ENCODE measurements at places on chromosomes 2 and 18.

DNA sequence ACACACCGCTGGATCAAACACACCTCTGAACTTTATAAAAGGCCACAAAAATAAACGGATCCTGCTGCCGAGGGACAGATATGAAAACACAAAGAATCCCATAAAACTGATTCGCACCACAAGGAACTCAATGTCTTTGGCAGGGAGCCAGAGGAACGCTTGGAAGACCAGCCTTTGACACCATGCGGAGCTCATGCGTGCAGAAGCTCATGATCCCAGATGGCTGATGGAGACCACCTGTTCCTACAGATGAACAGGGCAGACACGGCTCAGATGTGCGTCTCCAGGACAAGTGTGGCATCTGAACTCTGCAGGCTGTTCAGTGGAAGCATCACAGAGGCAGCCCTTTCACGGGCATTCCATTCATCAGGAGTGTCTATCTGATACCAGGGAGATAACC is 24.9 kb downstream of the COPS9 start:
- no peak for DNase-seq

GRCh38 chr2:240372101-240372500 is 63.4 kb upstream of the GPC1 start:
- DNase-seq: no peak

- DNase-seq: no peak
Observed at GRCh38 chr2:152454960-152455359, 120.0 kb downstream of the FMNL2 start.

GRCh38 chr2:47658646-47659320 is 124.2 kb upstream of the MSH6 start:
- DNase-seq: no peak

GRCh38 chr2:238240757-238241711 is 1.2 kb upstream of the HES6 start:
- DNase-seq: no peak
